ENCODE measurements at places on chromosomes 1 and 21. TPM values are rescaled to one million over a fixed set of nuclear protein-coding genes. Genes with fewer than 3 reads are reported as not detected.

DNA sequence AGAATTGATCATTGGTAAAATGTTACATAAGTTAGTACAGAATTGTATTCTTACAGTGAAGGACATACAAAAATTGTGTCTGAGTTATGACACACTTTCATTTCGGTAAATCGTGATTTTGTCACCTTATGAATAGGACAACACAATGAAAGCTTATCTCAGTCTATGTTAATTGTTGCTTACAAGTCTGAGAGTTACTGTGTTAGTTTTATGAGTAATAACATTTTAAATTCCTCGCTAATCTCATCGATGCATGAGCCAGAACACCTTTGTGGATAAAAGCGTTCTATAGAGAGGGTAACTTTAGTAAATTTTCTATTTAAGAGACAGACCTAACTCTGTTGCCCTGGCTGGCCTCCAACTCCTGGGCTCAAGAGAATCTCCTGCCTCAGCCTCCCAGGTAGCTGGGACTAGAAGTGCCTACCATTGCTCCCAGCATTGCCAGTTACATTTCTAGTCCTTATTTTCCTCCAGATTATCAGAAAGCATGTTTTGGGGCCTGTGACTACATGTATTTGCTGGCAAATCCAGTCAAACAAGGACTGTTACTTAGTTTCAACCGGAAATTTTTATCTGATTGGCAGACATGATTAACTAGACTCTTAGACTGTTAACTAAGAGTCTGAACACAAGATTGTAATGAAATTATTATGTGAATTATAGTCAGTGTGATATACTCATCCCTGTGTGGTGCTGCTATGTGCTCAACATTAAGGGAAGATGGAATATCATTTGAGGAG lies 3.0 kb downstream of the PRRC2C start:
- H3K27ac ChIP-seq, result peak overlapping the region; percentile 28
- H3K27me3 ChIP-seq, result no peaks in the 10 kb centered on the region
- H3K4me3 ChIP-seq, result no peak overlapping the region
- DNase-seq, result no peak

- no peaks in the 10 kb centered on the region for H3K4me1 ChIP-seq
- H3K27me3 ChIP-seq, result no peaks in the 10 kb centered on the region
- DNase-seq, result no peak
- no peak overlapping the region for H3K4me3 ChIP-seq
- H3K27ac ChIP-seq, result no peak overlapping the region
Observed at GRCh38 chr21:28640326-28640725, 352.4 kb downstream of the LTN1 start.

- no peaks in the 10 kb centered on the region for H3K4me1 ChIP-seq
- DNase-seq, result no peak
- no peak overlapping the region for H3K4me3 ChIP-seq
- no peaks in the 10 kb centered on the region for H3K27me3 ChIP-seq
Observed at GRCh38 chr1:100785470-100786052, 66.0 kb downstream of the VCAM1 start.

DNA sequence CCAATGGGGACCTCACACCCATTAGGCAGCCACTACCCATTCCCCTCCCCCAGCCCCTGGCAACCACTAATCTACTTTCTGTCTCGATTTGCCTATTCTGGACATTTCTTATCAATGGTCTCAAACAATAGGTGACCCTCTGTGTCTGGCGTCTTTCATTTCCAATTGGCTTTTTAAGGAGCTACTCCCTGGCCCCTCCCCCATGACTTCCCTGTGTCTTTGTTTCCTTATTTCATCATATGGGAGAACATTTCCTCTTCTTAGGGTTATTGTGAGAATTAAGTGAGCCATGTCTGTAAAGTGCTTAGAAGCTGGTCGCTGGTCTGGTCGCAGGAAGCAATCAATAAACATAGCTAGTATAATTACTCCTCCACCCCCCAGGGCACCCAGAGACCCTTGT lies 80.9 kb downstream of the SPSB1 start:
- H3K27me3 ChIP-seq, result no peaks in the 10 kb centered on the region
- no peak for DNase-seq
- H3K27ac ChIP-seq, result peak overlapping the region; percentile 27
- H3K4me3 ChIP-seq, result no peak overlapping the region
- no peaks in the 10 kb centered on the region for H3K36me3 ChIP-seq

- H3K27ac ChIP-seq, result no peak overlapping the region
- H3K27me3 ChIP-seq, result no peaks in the 10 kb centered on the region
- no peak for DNase-seq
- peaks cover 3% of the 10 kb centered on the region for H3K4me1 ChIP-seq
- no peak overlapping the region for H3K4me3 ChIP-seq
Observed at GRCh38 chr1:203686091-203686632, 59.5 kb downstream of the ATP2B4 start.

- H3K36me3 ChIP-seq, result peaks cover 7% of the 10 kb centered on the region
- no peaks in the 10 kb centered on the region for H3K4me1 ChIP-seq
- H3K4me3 ChIP-seq, result no peak overlapping the region
- H3K27ac ChIP-seq, result no peak overlapping the region
Observed at GRCh38 chr1:36419569-36419968, 21.9 kb upstream of the LSM10 start.

GRCh38 chr1:66570196-66570595 lies 36.2 kb downstream of the SGIP1 start:
- no peak overlapping the region for H3K4me3 ChIP-seq
- peaks cover 4% of the 10 kb centered on the region for H3K36me3 ChIP-seq
- H3K27ac ChIP-seq, result no peak overlapping the region

The PAQR7 gene
- total RNA-seq, result 21.0 TPM

The TLR5 gene
- total RNA-seq, result 3.9 TPM

All from progenitor cell of endocrine pancreas (in vitro differentiated cells).